Foreskin melanocyte (primary cell): ENCODE measurements at places on chromosomes 16 and 17.

DNA sequence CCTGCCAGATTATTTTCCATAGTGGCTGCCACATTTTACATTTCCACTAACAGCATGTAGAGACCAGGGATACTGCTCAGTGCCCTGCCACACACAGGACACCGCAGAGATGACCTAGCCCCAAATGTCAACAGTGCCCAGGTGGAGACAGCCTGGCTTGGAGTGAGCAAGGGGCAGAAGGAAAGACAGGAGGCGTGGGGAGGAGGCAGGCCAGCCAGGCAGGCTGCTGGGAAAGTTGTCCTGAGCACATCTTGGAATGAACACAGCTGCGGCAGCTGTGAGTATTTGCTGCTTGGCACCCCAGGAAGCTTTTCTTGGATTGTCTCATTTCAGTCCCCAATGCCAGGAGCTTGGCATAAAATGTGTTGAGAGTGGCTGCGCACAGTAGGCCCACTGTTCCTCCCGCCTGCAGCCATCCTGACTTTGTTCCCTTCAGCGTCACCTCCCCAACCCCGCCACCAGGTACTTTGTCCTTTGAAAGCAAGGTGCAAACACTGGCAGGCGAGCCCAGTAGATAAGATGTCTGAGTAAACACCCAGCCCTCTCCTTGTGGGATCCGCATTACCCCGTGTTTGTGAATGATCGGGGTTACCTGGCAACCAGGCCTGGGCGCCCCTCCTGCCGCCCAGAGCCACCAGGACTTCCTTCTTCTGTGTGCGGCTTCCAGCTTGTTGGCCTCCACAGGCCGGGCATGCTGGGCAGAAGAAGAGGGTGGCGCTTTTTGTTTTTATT lies 114.0 kb downstream of the CMIP start:
- no peak for DNase-seq

GRCh38 chr17:4492721-4493561 lies 5.7 kb upstream of the SPNS2 start:
- no peak for DNase-seq

- no peak for DNase-seq
Measured at GRCh38 chr17:59856859-59857794, 35.6 kb downstream of the TUBD1 start.

DNA sequence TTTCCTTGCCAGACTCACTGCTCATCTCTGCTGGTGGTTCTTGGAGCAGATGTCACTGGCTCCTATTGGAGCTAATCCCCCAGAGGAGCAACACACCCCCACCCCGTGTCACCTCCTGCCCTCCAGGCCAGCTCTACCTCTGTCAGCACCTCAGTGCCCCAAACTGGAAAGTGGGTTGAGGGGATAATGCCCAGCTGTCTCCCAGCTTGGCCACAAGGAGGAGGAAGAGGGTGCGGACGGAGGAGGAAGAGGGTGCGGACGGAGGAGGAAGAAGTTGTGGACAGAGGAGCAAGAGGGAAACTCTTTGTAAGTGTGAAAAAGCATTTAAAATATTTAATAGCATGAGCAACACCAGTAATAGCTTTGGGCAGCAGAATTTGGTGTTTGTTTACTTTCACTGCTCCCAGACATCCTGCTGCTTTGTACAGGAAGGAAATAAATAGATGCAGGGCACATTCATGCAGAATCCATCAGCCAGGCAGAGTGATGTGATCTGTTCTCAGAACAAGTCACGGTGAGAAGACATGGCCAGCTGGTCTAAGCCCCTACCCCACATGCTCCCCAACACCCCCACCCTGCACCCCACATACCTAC lies 82.5 kb downstream of the C17orf67 start:
- DNase-seq = no peak
